Fibroblast of skin of right biceps (primary cell): ENCODE measurements at places on chromosomes 1 and 21.

- DNase-seq: no peak
Measured at GRCh38 chr21:43832648-43833047, 32.4 kb upstream of the AGPAT3 start.

DNA sequence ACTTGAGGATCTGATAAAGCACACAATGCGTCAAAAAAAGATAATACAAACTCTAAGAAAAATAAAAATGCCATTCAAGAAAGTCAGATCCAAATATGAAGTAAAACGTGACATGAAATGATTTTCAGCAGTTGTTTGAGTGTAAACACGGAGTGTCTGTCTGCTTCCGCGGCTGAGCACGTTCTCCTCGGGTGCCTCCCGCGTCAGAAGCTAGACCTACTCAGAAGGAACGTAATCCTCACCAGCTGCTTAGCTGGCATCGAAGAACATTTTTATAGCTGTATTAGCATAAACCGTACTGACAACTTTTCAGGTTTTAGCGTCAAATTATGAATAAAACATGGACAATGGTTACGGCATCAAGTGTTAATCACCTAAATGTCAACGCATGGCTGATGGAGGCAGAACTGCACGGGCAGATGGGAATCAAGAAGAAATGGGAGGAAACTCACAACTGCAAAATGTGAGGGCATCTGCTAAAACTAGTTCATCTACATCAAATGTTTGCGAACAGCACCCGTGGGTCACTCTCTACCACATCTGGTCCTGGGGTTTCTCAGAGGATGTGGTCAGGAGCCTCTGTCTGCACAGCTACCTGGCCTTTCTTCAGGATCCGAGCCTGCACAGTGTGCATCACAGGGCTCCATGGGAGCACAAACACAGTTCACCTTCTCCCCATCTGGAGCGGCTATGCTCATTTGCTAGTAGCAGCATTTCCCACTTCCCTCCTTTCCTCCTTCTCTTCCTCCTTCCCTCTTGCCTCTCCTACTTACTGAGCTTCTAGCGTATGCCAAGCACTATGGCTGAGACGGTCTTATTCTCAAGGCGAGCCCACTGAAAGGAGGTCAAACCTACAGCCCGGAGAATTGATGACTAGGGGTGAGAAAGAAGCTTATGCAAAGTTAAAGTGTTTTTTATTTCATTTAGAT, 40.0 kb downstream of the RCAN1 start:
- DNase-seq: peak; percentile 34

DNA sequence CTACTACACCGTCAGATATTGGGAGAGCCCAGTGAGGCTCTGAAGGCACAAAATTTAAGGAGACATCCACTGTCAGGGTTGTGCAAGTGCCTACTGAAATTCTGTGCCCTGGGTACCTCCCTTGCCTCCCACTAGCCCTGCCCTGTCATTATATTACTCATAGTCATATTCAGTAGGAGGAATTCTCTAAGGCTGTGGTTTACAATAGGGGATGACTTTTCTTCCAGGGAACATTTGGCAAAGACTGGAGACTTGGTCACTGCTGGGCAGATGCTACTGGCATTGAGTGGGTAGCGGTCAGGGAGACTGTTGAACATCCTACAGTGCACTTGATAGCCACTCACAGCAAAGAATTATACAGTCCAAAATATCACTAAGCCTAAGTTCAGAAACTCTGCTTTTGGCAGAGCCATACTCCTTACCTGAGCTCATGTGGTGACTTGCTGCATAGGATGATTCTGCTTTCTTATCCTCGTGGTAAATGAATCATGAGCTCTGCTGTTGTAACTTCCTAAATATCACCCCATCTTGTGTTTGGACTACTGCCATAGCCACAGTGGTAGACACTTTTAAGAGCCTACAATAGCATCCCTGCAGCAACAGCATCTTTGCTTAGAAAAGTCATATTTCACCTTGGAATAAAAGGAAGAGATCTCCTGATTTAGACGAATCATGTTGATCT, 563.4 kb upstream of the PLXNA2 start:
- peak; percentile 34 for DNase-seq

DNA sequence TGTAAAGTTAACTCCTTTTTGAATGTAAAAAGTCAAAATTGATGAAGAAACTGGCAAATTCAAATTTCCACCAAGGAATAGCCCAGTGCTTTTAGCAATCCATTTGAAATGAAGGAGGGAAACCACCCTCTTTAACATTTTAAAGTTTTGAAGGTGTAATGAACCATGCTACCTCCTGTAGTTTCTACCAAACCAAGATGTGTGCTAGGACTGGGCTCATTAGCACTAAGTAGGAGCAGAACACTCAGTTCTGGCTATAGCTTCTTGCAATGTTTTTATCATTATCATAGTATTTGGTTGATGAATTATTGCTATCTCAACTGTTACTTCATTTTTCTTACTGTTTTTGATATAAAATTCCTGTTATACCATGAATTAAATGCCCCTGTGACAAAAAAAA, 319.2 kb upstream of the ZRANB2 start:
- DNase-seq: no peak

- DNase-seq: peak; percentile 29
Measured at GRCh38 chr1:89999208-89999607, 4.3 kb downstream of the ZNF326 start.

DNA sequence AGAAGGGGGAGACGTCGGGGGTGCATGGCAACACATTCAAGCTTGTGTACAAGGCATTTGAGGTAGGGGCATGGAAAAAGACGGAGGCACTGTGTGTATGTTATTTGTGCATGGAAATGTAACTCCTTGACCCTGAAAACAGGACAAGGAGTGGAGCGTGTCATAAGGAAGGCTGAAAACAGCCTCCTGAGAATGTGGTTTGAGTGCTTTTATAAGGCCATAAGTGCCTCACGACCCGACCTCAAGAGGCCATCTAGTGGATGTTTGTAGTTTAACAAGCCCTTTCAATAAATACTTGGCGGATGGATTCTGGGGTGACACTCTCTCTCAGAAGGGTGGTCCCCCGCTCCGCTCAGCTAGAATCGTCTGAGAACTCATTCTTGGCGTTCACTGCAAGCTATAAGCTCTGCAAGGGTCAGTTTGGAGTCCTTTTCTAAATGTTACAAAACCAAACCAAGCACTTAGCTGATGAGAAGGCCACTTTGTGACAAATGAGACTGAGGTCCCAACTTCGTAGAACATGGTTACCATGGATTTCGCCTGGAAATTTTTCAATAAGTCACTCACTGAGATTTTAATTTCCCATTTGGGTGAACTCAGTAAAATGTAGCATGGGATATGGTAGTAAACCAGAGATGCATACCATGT, 38.8 kb upstream of the CLCA4 start:
- DNase-seq: peak; percentile 44

- peak; percentile 8 for DNase-seq
Measured at GRCh38 chr1:50271968-50272578, 151.2 kb downstream of the DMRTA2 start.

GRCh38 chr1:64122588-64122987, 80.8 kb upstream of the UBE2U start:
- DNase-seq: peak; percentile 33

DNA sequence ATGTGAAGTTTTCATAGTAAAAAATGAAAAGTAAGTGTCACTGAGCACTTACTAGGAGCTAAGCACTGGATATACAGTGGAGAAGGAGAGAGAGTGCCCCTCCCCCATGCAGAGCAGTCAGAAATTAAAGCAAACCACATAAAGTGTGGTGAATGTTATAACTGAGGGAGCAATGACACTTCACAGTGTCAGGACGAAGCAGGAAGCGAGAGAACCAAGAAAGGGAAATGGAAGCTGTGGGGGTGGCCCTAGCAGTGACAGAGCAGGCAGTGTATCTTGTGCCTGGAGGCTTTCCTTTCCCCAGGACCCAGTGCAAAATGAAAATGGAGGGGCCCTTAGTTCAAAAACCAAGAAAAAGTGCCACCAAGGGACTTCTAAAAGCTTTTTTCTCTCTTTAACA, 21.5 kb upstream of the RCAN3 start:
- no peak for DNase-seq
